Gastroesophageal sphincter (tissue), 4 donors: ENCODE measurements at places on chromosomes 2 and 18. TPM values are rescaled to one million over a fixed set of nuclear protein-coding genes. Genes with fewer than 3 reads are reported as not detected.
A peak's percentile ranks its signal among the peaks of the same experiment; 100 is the strongest.

Gene TACR1
- total RNA-seq: 2.5 TPM

Gene SAP130
- 6.9 TPM for total RNA-seq

Gene EIF2B4
- 54.9 TPM for total RNA-seq

- ATAC-seq: peak; percentile 85
Observed at GRCh38 chr2:215466097-215466909, 30.4 kb upstream of the FN1 start.

GRCh38 chr18:61605376-61606067, 272.3 kb downstream of the CDH20 start:
- no peak for ATAC-seq

- no peak for ATAC-seq
Observed at GRCh38 chr2:126038861-126039260, 617.1 kb upstream of the GYPC start.

GRCh38 chr2:37654932-37655841, 16.3 kb downstream of the CDC42EP3 start:
- ATAC-seq: no peak

GRCh38 chr2:28129955-28130695, 239.6 kb downstream of the BABAM2 start:
- ATAC-seq: no peak

GRCh38 chr2:220930271-220931076, 641.6 kb downstream of the EPHA4 start:
- no peak for ATAC-seq

DNA sequence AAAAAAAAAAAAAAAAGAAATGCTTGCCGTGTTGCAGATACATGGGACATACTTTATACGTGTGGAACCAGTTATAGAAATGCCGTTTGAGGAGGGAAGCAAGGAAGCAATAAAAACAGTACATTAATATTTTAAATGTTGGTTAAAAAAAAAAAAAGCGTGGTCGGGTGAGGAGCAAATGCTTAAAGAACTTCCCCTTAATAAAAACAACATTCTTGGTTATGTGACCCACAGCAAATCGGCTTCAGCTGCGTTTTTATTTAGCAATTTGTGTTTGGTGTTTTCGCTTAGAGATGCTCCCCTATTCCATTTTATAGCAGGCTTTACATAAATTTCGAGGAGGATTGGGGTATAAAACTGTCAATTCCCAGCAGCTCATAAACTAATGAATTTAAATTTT, 223.6 kb downstream of the LRRTM1 start:
- ATAC-seq: no peak

DNA sequence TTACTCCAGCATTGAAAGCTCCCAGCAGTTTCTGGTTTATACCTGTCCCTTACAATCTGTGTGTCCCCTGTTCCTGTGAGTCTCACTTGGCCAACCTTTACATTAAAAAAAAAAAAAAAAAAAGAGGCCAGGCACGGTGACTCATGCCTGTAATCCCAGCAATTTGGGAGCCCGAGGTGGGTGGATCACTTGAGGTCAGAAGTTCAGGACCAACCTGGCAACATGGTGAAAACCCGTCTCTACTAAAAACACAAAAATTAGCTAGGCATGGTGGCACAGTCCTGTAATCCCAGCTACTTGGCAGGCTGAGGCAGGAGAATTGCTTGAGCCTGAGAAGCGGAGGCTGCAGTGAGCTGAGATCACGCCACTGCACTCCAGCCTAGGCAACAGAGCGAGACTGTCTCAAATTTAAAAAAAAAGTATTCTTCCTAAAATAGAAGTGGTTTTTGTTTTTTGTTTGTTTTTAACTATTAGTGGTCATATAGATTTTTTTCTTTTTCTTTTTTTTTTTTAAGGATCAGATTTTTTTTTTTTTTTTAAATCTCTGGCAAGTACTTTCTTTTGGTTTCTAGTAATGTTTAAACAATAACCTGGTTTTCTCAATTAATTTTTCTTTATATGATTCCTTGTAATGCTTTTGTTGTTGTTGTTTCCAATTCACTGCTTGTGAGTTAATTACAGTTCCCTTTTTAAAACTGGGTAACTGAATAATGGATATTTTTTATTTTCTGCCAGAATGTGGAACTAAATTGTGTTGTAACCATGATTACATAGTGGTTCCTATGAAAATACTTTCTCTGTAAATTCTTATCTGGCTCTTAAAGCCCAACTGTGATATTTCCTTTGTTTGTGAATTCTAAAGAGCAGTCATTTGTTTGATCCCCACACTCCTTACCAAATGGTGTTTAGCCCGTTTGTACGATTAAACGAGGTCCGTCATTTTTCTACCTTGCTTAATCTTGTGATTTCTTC, 116.8 kb downstream of the CTAGE1 start:
- no peak for ATAC-seq
